ENCODE measurements at places on chromosomes 5 and 9. TPM values are rescaled to one million over a fixed set of nuclear protein-coding genes. Genes with fewer than 3 reads are reported as not detected.

DNA sequence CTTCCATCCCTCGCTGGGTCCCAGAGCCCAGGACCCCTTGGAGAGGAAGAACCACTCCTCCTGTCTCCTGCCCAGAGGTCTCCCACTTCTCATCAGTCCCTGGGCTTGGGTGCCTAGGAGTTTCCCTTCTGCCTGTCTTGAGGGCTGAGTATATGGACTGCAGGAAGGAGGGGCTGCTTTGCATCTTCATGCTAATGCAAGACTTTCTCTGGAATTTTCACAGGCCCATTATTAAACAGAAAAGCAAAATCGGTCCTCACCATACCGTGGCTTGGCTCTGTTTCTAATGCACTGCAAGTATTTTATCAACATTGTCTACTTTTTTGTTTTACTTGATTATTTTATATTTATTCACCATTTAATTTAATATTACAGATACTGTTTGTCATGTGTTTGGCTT lies 34.5 kb downstream of the TRIO start:
- DNase-seq, result no peak

Gene CENPH
- total RNA-seq, result not detected

GRCh38 chr5:124461941-124462340 lies 284.5 kb downstream of the ZNF608 start:
- no peak for DNase-seq

DNA sequence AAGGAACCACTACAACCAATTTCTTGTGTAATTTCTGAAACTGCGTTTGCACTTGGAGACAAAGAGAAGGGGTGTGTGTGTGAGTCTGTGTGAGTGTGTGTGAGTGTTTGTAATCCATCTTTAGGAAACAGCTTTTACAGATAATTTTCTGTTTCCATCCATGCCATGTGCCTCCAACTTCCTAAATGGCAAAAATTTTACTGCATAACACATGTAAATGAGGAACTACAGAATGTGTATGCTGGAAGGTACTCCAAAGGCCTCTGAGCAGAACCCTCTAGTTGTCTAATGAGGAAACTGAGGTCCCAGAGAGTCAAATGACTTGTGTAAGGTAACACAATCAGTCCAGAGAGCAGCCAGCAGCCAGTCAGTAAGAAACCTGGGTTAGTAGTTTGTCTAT lies 20.8 kb downstream of the MAMDC2 start:
- no peak for DNase-seq

GRCh38 chr9:98085058-98085457 lies 28.5 kb downstream of the NANS start:
- DNase-seq, result peak; percentile 7

DNA sequence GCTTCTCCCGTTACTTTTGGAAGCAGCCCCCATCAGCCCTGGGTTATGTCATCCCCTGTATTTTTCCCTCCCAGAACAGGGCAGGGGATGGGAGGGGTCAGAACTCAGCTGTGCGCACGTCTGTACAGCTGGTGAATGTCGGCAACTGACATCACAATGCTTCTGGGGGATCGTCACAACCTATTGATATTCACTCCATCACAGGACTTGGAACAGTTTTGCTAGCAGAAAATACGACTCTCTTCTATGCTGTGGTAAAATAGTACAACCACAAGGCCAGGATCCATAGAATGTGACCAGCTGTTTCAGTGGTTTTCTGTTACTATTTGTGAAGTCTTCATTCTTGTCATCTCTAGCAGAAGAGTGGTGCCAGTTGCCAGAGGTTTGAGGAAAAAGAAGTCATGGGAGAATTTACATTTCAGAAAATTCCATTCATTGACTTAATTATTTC lies 77.1 kb upstream of the KLF4 start:
- no peak for DNase-seq

Gene SPATA31D4
- total RNA-seq, result not detected

DNA sequence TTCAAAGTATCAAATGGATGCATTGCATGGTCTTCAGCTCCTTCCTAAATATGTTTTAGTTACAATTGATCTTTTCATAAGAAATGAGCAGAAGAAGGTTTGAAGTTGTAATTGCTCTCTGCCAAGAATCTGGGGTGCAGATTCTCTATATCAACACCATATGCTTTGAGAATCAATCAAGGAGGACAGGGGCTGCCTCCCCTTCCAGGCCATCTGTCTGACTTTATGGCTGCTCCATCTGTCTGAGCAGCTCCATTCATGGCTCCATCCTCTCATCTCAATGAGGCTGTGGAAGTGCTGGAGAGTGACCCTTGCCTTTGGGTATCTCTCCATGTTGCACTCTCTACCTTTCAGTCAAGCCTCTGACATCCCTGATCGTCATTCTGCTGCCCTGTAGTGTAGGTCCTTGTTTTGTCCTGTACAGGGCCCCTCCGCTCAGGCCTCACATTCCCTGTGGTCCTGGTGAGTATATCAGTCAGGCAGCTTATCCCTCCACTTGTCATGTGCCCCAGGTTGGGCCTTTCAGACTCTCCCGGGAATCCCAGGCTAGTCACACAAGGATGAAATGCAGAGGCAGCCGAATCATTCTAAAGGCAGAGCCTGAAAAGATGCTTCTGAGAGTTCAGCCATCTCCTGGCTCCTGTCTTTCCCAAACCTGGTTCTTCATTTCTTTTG lies 14.0 kb upstream of the SV2C start:
- no peak for DNase-seq

- no peak for DNase-seq
Observed at GRCh38 chr9:114678795-114679194, 3.2 kb downstream of the TEX48 start.

DNA sequence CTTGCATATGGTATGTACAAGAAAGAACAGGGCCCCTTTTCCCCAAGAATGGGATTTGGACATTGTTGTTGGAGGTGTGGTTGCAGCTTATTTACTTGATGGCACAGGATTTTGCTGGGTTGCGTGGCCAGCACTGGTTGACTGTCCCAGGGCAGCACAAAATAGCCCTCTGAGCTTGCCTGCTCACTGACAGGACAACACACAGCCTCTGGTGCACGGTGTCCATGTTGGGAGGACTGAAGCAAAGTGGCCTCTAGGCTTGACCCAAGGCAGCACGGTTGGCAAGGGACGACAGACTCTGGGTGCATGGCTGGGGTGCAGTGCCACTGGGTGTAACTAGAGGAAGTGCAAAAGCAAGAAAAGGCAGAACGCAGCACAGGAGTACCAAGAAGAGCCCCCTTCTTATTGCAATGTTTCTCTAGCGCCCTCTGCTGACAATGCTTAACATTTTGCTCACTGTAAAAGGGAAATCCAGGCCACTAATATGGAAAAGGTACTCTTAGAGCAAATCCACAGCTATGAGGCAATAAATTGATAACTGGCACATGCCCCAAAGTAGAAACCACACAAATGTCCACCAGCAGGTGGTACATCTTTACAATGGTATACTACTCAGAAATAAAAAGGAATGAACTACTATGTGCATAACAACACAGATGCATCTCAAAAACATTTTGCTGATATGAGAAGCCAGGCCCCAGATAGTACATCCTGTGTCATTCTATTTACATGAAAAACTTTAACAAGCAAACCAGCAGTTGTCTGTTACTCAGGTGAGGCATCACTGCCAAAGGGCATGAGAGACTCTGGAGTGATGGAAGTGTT lies 47.4 kb upstream of the BARX1 start:
- peak; percentile 16 for DNase-seq

- DNase-seq, result no peak
Observed at GRCh38 chr5:172071309-172071875, 65.0 kb upstream of the FBXW11 start.

DNA sequence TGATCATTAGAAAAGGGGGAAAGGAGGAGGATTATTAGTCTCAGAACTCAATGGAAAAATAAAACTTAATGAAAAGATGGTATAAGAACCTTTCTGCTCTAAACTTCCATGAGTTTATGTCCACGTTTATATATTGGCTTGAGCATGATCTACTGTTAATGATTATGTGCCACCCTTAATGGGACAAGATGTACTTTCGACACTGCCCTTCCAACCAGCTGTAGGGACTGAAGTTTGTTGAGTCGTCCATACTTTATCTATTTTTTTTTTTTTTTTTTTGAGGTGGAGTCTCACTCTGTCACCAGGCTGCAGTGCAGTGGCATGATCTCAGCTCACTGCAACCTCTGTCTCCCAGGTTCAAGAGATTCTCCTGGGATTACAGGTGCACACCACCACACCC lies 25.0 kb upstream of the GABRP start:
- DNase-seq, result no peak

Gene TYRP1
- total RNA-seq, result 0.41 TPM

DNA sequence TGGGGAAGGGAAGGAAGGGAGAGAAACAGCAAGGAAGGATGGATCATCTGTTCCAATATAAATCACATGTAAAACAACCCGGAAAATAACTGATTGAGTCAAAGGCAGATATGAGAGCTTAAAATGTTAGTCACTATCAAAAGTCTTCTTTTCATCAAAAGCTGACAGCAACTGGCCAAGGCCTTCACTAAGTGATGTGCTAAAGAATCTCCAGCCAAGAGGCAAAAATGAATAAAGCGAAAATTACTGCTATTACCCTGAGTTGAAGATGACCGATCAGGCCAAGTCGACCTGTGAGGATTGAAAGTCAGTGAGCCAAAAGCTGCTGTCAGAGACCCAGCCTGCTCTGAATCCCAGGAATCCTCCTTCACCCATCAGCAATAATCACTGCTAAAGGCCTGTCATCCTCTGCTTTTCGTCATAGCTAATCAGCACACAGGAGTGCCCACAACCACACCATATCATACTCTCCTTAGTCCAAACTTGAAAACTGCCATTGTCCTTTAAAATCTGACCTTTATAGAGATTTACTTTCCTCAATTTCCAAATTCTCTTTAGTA lies 736.9 kb downstream of the TLE1 start:
- no peak for DNase-seq

DNA sequence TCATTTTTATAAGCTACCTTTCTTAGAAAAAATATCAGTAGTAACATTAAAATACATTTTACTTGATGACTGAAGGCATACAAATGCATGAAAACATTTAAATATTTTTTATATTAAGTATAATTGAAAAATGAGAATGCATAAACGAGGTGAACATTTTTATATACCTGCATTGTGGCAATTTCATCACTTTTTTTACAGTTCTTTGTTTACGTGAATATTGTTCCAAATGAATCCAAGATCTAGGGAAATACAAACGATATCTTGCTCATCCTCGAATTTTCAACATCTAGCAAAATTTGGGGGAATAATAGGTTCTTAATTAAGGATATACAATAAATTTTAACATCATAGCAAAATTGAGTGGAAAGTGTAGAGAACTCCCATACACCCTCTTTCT lies 45.5 kb upstream of the ALDH1A1 start:
- DNase-seq, result no peak

Gene LOX
- 4.1 TPM for total RNA-seq

GRCh38 chr5:168209997-168210396 lies 81.4 kb upstream of the WWC1 start:
- no peak for DNase-seq

Gene C5orf58
- total RNA-seq, result 0.79 TPM

- DNase-seq, result no peak
Observed at GRCh38 chr9:114924327-114924726, 6.1 kb downstream of the TNFSF8 start.

DNA sequence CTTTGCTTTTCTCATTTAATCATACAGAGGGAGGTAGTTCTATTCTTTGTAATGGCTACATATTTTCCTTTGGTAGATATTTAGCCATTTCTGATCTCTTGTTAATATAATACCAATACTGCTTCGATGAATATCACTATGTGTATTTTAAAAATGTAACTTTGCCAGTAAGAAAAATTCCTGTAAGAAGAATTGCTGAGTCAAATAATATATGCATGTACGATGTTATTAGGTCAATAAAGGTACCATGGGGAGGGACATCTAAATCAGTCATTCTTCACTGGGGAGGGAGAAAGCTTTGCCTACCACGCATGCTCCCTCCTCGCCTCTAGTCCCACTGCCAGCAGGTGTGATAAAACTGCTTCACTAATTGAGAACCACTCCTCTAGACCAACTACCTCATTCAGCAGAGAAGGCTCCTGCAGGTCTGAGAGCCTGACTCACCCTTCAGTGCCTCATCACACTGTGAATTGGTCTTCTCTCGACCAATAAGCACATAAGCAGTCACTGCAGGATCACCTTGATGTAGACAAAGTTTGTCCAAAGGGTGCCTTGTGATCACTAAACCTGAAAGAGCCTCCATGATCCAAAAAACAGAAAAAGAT lies 56.1 kb upstream of the TBCA start:
- no peak for DNase-seq

GRCh38 chr9:96148634-96149532 lies 153.1 kb downstream of the HSD17B3 start:
- no peak for DNase-seq

GRCh38 chr9:114170771-114171461 lies 15.6 kb downstream of the COL27A1 start:
- no peak for DNase-seq

Gene PCDH1
- total RNA-seq, result 92.5 TPM

DNA sequence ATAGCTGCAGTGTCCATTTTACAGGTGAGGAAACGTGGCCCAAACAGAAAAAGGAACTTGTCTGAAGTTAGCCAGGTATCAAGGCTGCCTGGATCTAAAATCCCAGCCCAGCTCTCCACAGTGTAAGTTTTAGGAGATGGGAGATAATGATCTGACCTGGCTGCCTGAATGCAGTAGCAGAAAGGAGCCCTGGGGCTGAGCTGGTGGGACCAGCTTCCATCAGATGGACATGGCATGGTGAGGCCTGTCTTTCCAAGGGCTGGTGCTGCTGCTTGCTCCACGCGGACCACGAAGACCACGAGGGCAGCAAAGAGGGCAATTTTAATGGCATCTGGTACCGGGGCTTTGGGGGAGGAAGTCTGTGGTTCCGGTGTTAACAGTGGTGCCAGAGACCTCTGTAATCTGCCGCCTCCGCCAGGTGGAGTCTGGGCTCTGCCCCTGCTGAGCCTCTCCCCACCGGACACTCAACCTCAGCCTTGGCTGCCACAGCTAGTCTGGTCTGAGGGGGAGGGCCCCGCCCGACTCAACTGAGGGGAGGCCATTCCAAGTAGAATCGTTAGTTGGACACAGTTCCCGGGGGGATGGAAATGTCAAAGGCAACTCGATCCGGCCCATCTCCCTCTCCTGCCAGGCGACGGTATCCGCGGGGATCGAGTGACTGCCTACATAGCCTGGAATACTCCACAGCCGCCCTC lies 650 bp downstream of the MYORG start:
- peak; percentile 77 for DNase-seq

DNA sequence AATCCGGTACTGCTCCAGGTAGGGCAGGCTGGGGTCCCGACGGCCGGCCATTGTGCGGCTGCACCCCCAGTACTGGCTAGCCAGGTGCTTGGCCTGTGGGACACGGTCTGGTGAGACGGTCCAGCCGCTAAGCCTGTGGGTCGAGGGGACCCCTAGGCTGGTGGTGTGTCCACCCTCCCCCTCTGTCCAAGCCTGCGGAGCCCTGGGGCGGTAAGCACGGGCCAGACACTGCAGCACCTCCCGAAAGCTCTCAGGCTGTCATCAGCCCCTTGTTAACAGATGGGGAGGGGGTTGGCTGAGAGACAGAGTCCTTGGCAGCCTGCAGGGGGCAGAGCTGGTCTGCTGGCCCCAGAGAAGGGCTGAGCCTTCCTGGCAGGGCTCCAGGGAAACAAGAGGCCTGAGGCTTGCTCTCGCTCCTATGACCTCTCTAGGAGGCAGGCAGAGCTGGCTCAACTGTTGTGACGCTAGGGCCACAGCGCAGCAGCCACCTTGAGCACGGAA lies 11.8 kb upstream of the MRNIP start:
- DNase-seq, result no peak

Data from transverse colon (tissue), 4 donors.